ENCODE measurements at places on chromosomes 3 and 15.
A peak's percentile ranks its signal among the peaks of the same experiment; 100 is the strongest.

GRCh38 chr3:57659806-57660439 is 33.0 kb downstream of the DENND6A start:
- DNase-seq = no peak

DNA sequence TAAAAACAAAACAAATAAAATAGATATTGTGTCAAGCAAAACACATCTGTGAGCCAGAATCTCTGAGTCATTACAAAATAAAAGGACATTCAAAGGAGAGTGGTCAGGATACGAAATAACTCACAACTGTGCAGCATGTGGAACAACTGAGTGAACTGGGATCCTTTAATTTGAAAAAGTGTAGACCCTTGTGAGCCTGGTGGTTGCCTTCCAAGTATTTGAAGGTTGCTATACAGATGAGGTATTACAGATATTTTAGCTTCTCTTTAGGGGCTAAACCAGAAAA is 26.7 kb downstream of the KCNMB2 start:
- no peak for DNase-seq

DNA sequence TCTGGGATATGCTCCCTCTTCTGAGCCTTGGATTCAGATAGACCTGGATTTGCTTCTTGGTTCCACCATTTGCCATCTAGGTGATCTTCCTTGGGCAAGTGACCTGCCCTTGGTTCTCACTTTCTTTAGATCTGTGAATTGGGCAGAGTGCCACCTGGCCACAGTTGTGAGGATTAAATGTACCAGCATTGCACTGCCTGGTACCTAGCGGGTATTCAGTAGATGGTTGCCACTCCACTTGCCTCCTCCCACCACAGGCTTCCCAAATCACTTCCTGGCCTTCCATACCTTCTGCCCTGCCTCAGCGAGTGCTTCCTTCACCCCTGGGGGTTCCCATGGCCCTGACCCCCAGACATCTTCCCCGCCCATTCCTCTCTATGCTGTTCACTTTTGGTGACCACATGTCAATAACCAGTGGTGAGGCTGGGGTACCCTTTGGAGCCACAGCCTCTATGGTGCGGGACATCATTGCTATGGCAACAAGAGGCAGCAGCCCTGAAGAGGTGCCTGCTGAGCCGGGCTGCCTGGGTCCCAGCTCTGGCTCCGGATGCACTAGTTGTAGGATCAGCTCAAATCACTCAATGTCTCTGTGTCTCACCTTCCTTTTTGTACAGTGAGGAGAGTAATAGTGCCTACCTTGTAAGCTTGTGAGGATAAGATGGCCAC is 40.5 kb downstream of the CMTM7 start:
- DNase-seq = peak; percentile 38

GRCh38 chr15:87387766-87388165 is 868.8 kb downstream of the NTRK3 start:
- DNase-seq = no peak

- no peak for DNase-seq
Observed at GRCh38 chr3:19013879-19014278, 134.4 kb upstream of the KCNH8 start.

- DNase-seq = no peak
Observed at GRCh38 chr15:35626571-35627318, 80.8 kb upstream of the DPH6 start.

- DNase-seq = peak; percentile 5
Observed at GRCh38 chr15:92005154-92005553, 151.6 kb downstream of the SLCO3A1 start.

GRCh38 chr15:42080919-42081830 is 13.2 kb downstream of the PLA2G4D start:
- no peak for DNase-seq

DNA sequence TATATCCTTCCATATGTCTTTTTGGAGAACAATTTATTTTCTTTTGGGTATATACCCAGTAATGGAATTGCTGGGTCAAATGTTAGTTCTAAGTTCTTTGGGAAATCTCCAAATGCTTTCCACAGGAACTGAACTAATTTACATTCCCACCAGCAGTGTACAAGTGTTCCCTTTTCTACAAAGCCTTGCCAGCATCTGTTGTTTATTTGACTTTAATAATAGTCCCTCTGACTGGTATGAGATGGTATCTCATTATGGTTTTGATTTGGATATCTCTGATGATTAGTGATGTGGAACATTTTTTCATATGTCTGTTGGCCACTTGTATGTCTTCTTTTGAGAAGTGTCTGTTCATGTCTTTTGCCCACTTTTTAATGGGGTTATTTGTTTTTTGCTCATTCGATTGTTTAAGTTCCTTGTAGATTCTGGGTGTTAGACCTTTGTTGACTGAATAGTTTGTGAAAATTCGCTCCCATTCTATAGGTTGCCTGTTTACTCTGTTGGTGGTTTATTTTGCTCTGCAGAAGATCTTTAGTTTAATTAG is 48.4 kb downstream of the TMEM45A start:
- DNase-seq = no peak

DNA sequence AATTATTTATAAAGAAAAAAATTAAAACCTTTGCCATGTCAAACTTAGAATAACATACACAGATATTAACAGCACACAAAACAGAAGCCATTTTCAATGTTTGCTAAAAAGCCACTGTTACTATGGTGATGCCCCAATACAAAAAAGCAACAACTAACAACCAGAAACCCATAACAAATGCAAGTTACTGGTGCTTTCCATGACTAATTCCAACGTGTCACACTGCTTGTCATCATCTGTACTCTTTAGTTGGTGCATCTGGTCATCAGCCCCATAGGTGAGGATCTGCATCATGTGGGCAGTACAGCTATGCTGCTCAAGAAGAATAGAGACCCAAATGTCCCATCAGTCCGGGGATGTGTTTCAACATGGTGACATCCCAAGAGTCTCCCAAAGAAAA is 52.8 kb downstream of the ATP8B4 start:
- peak; percentile 17 for DNase-seq

- DNase-seq = no peak
Observed at GRCh38 chr3:178677961-178678360, 141.7 kb downstream of the KCNMB2 start.

GRCh38 chr15:101679806-101680205 is 27.6 kb upstream of the TM2D3 start:
- no peak for DNase-seq

DNA sequence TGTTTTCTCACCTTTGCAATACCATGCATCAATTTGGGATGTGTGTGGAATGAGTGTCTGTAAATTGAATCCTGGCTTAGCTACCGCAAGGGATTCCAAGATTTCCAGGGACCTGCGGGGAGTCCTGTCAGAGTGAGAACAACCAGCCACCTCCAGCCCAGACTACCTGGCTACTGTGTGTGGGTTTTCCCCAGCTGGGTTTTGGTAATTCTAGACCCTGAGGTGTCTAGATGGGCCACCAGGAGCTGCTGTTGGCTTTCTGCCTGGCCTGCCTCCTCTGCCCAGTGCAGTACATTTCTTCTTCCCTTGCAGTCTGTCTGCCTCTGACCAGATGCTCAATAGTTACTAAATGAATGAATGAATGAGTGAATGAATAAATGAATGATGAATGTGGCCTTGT is 32.5 kb upstream of the CORO2B start:
- no peak for DNase-seq

DNA sequence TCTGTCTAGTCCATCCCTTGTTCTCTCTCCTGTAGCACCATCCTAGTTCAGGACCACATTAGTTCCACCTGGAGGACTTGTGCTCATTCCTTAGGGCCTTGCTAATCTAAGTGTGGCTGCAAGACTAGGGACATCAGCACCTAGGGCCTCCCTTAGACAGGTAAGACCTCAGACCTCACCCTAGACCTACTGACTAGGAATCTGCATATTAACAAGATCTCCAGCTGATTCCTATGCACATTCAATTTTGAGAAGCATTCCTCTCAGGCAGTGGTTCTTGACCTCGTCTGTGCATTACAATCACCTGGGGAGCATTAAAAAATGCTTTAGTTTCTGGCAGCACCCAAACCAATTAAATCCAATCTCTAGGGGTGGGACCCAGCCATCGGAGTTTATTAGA is 238.4 kb upstream of the RGMA start:
- no peak for DNase-seq
